PC-3 (cell line): ENCODE measurements at places on chromosomes 12 and 14. TPM values are rescaled to one million over a fixed set of nuclear protein-coding genes. Genes with fewer than 3 reads are reported as not detected.

TMEM121 gene
- 27.5 and 33.6 TPM in 2 replicates for total RNA-seq

C12orf54 gene
- total RNA-seq = not detected in 2 replicates

IFNG-AS1 gene
- total RNA-seq = not detected in 2 replicates

PROX2 gene
- total RNA-seq = not detected in 2 replicates

RNASE4 gene
- total RNA-seq = 5.9 and 8.5 TPM in 2 replicates

GMPR2 gene
- 51.8 and 56.9 TPM in 2 replicates for total RNA-seq

POMT2 gene
- total RNA-seq = 57.6 and 67.6 TPM in 2 replicates

KRT74 gene
- not detected in 2 replicates for total RNA-seq

HOTAIR gene
- total RNA-seq = 3.5 and 4.3 TPM in 2 replicates

FAM222A gene
- 11.7 and 15.3 TPM in 2 replicates for total RNA-seq

BCAT1 gene
- total RNA-seq = not detected in 2 replicates

CHPT1 gene
- 55.3 and 56.2 TPM in 2 replicates for total RNA-seq

MAPKAPK5 gene
- total RNA-seq = 65.0 and 78.2 TPM in 2 replicates

GPHB5 gene
- not detected in 2 replicates for total RNA-seq

FOXN4 gene
- total RNA-seq = not detected in 2 replicates

TC2N gene
- total RNA-seq = 3.7 and 6.2 TPM in 2 replicates
